ELR (cell line): ENCODE measurements at places on chromosomes 4 and X.

GRCh38 chr4:145213245-145213644 lies 32.9 kb upstream of the OTUD4 start:
- DNase-seq: no peak

DNA sequence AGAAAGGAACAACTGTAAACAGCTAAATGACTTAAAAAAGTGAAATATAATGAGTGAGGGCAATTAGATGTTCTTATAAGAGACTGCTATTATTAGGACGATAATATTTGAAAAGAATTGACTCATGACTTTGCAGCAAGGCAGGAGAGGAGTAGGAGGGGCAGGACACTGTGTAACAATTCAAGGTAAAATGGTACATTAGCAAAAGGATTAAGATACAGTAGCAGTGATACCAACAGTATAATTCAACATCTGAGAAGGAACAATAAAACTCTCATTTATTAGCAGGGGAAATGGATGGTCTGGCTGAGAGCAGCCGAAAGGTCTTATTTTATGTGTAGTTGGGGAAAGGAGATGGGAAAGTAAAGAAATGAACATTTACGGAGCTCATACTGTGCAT lies 315.5 kb upstream of the BOD1L1 start:
- DNase-seq: no peak

DNA sequence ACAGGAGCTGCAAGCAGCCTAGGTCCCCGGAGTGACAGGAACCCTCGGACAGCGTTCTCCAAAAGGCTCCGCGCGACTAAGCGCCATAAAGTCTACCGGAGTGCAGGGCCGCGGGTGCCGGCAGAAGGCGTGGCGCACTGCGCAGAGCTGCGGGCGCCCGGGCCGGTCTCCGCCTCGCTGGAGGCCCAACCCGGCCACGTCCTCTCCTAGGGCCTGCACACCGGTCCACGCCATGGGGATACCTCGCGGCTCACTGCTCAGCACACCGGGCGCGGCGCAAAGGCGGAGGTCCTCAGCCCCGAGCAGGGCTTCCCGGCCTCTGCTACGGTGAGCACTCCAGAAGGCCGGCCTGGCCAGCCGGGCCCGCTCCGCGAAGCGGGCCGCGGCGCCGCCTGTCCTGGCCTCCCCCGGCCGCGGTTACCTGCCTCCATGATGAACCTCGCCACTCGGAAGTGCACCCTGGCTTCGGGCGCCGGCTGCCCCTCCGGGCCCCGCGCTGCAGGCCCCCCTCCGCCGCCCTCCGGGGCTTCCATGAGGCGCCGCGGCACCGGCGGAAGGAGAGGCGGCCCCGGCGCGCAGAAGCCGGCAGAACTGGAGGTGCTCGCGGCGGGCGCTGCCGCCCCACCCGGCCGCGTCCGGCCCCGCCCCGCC lies at the start of gene CCNQ:
Gene CCNQ (minus strand): TSS at position 599 of the 651 bp plus-strand sequence. CDS start 66 bp downstream, at position 533.
- DNase-seq: peak; percentile 37

- DNase-seq: peak; percentile 58
Measured at GRCh38 chr4:179867300-179867878, 2375.8 kb upstream of the TENM3 start.

- peak; percentile 37 for DNase-seq
Measured at GRCh38 chr4:150056569-150056968, 21.7 kb upstream of the DCLK2 start.

GRCh38 chr4:164888096-164888715 lies 11.2 kb downstream of the APELA start:
- no peak for DNase-seq

GRCh38 chrX:100609591-100609990 lies 24.9 kb downstream of the TNMD start:
- peak; percentile 0 for DNase-seq

DNA sequence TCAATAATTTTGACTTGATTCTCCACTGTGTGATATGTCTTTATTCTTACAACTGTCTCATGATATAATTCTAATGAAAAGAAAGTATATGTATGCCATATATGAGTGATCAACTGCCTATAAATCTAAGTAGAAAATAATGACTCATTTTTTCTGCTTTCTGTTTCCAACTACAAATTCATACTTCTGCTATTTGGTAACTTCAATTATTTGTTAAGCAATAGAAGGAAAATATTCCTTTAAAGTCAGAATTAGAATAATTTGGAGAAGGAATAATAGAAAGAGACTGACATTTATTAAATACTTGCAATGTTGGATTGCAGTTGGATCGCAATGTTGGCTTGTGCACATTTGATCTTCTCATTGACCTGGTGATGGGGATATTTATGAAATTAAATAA lies 204.2 kb upstream of the PACRGL start:
- DNase-seq: peak; percentile 6

GRCh38 chrX:54089191-54089590 lies 44.9 kb upstream of the PHF8 start:
- DNase-seq: no peak

DNA sequence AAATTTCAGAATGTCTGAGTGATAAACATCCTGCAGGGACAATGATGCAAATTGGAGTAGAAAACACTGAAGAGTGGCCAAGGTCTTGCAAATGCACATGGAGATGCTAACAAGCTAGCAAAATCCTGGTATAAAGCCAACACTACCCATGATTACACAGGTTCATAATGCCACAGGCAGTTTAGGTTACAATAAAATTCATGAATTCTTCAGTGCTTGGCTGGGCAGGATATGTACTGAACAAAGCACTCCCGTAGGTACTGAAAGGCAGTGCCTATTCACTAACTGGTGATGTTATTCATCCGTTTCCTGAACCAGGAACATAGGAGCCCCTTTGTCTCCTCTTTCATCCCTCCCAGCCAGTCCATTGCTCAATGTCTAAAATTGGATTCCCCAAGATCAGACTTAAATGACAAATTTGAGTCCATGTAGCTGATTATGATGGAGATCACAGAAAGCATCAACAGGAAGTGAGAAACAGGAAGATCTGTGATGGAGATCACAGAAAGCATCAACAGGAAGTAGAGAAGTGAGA lies 244.5 kb downstream of the DMD start:
- no peak for DNase-seq

GRCh38 chr4:20423420-20423819 lies 171.7 kb downstream of the SLIT2 start:
- no peak for DNase-seq

DNA sequence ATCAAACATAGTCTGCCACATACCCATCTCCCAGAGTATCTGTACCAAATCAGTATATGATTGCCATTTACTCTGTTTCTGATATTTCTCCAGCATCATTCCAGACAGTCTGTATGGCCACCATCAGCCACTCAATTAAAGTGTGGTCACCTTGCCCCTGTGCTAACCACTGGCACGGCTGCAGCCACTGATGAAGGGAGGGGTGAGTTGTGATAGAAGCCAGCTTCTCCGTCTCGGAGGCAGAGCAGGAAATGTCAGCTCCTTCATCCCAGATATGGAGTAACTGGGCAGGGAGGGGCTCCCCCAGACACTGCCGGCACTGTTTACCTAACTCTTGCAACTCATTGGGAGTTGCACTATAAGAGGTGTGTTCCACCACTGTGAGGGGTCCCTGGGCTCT lies 30.3 kb downstream of the CXCL13 start:
- DNase-seq: no peak

DNA sequence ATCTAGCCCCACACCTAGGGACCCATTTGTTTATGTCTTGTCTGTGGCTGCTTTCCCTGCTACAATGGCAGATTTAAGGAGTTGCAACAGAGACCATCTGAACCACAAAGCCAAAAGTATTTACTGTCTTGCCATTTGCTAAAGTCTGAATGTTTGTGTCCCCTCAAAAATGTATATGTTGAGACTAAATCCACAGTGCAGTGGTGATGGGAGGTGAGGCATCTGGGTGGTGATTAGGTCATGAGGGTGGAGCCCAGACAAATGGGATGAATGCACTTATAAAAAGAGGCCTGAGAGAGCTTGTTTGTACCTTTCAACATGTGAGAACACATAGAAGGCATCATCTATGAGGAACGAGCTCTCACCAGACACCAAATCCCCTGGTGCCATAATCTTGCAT lies 137.3 kb downstream of the TMEM144 start:
- DNase-seq: no peak

DNA sequence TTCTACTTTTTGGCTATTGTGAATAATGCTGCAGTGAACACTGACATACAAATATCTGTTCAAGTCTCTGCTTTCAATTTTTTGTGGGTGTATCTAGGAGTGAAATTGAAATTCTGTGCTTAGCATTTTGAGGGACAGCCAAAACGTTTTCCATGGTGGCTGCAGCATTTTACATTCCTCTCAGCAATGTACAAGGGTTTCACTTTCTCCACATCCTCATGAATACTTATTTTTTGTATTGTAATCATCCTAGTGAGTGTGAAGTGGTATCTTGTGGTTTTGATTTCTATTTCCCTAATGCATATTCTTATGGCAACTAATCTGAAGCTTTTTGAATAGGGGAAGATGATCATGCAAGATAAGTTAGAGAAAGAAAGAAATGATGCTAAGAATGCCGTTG lies 40.3 kb downstream of the HSPA4L start:
- no peak for DNase-seq

GRCh38 chr4:17218786-17219185 lies 293.1 kb downstream of the QDPR start:
- no peak for DNase-seq

DNA sequence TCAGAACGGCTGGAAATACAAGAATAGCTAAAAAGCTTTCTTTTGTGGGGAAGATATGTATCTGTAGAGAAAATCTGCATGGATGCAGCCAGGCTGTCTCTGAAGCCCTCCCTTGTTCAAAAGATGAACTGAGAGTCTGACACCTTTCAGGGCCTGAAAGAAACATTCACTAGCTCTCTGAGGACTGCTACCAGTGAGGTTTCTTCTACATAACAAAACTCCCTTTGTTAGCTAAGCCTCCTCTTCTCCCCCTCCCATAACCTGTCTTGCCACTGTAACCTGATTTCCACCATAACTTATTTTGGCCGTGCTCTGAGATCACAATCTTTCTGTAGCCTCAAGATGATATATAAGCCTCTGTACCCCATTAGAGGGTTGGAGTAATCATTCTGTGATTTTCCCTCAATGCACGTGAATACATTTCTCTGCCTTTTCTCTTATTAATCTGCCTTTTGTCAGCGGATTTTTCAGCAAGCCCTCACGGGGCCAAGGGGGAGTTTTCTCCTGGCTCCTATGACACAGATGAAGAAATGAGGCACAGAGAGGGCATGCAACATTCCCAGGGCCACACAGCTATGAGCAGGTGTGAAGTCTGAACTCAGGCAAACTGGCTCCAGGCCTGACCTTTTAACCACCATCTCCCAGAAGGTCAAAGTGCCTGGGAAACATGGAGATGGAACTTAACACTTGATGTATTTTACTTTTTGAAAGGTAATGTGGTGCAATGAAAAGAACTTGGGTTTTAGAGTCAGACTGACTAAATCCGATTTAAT lies 161.6 kb upstream of the PRDX4 start:
- no peak for DNase-seq

DNA sequence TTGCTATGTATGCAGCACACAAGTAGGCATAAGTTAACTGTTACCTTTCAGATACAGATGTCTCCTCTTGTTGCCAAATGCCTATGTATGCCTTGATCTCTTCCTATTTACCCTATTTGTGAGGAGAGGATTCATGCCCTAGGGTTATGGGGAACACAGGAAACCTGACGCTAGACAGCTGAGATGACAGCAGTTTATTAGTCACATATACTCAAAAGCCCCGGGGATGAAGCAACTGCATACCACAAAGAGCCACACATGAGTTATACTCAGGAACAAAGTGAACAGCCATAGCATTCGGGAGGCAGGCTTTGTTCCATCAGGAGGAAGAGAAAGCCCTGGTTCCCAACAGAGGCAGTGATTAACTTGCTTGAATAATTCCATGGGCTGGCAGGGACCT lies 1011.7 kb upstream of the PCDH7 start:
- DNase-seq: peak; percentile 93

- DNase-seq: no peak
Measured at GRCh38 chrX:3449287-3449686, 102.8 kb upstream of the MXRA5 start.

DNA sequence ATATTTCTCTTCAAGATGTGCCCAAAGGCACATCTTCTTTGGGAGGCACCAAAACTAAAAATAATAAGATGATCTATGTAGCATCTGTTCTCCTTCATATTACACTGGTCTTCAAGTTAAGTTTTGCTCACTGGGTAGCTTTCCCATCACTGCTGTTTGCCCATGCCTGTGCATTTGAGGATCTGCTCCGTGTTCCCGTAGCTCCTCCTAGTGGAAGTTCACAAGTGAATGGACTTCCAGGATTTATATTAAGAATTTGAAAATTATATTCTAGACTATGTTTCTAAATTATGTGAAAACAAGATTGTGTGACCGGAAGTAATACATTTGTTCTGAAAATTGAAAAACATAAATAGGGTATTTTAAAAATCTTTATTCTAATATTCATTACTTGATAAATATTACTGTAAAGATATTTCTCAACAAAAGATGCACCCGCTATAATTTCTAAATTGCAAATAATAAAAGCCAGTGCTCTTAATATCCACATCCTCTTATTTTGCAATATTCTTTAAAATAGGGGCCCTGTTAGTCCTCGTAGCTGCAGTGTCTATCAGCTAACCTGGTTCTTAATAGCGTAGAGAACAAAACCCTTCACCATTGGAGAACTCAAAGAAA lies 147.7 kb downstream of the RBM46 start:
- peak; percentile 31 for DNase-seq

- peak; percentile 0 for DNase-seq
Measured at GRCh38 chrX:133335027-133335426, 80.3 kb downstream of the GPC4 start.

DNA sequence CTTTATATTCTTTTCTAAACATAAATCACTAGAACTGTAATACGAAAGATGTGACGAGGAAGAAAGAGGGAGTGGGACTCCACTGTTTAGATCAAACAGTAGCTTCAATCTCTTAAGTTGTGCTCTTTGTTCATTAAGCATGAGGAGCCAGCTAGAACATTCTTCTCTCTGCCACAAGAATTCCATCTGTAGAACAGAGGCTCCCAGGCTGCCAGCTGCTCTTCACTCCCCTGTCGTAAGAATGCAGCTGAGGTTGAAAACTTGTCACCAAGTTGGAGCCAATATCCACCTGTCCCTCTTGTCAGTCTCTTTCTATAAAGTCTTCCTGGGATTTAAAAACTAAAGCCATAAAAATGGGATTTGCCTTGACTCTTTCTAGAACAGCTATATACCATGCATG lies 65.0 kb upstream of the SEC24B start:
- DNase-seq: no peak

DNA sequence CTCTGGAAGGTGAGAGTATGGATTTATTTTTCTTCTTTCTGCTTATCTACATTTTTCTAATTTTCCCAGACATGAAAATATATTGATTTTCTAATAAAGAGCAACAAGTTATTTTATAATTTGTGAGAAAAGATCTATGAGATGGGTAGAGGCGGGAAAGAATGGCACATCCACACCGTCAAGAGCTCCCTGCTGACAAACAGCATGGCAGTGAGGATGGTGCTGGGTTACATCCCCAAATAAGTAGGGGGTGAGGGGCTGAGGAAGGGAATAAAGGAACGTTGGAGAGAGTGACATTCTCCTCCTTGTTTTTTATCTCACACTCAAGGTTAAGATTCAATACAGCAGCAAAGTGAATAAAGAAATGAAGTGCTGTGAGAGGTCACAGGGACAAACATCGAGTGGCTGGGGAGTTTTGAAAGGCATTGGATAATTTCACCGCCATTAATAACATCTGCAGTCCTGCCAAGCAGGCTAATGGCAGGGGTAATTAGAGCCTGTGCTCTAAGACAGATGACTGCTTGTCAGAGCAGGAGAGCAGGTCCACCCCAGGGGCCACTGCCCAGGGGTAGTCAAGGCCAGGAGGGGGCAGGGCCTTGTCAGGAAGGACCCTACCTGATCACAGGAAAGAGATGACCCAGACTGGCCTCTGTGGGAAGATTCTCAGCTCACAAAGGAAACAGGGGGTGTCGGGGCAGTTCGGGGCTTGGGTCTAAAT lies 323.8 kb downstream of the FBXW7 start:
- DNase-seq: no peak
